ENCODE measurements at places on chromosomes 7 and 10.
A peak's percentile ranks its signal among the peaks of the same experiment; 100 is the strongest.

DNA sequence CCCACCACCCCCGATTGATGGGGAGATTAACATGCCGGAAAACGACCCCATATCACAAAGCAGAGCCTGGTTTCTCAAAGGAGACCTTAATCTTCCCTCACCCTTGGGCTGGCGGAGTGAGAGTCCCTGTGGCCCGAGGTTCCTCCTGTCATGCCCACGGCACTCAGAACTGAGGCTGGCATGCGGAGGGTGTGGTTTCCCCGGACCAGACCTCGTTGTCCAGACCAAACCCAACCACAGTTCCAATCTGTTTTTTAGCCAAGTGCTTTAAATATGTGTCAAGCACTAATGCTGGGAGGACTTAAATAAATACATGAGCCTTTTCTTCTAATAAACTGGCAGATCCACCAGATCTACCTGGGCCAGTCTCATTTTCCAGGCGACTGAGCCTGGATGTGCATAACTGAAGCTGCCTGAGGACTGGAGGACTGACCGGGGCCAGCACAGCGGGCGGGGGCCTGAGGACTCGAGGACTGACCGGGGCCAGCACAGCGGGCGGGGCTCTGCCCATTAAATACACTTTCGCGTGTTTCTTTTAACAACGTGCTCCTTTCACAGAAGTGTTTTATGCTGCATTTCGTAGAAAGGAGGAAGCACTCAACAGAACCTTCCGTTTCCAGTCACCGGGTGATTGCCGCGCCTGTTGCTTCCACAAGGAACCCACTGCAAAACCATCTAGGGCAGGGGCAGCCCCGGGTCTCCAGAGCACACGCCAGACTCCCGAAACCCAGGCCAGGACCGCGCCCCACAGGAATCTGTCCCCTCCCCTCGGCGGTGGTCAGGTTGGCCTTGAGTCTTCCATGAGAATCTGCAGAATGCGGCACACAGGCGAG lies 334.6 kb downstream of the PTPRN2 start:
- DNase-seq = no peak

- DNase-seq = no peak
These were observed 22.3 kb downstream of the CHST15 start for GRCh38 chr10:124071141-124071540.

- DNase-seq = no peak
These were observed 235.4 kb downstream of the HGF start for GRCh38 chr7:81534446-81534845.

- peak; percentile 78 for DNase-seq
These were observed 219.3 kb upstream of the MKLN1 start for GRCh38 chr7:131108212-131108940.

- no peak for DNase-seq
These were observed 421.1 kb upstream of the SORCS1 start for GRCh38 chr10:107585630-107586029.

DNA sequence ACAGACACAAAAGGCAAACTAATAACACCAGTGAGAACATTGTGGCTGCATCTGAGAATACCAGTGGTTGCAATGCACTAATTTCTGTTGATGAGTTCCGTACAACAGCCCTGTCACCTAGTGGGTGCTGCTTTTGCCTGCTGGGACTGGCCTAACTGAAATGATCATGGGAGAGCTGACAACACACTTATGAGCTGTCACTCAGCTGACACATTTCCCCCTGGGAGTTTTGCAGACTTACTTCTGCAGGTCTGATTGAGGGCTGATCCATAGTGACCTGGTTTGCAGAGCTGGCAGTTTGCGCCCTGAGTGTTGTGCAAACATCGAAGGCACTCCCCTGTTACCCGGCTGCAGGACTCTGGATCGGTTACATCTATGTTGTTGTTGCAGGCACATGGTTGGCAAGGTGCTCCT lies 60.6 kb upstream of the LAMB1 start:
- peak; percentile 28 for DNase-seq

DNA sequence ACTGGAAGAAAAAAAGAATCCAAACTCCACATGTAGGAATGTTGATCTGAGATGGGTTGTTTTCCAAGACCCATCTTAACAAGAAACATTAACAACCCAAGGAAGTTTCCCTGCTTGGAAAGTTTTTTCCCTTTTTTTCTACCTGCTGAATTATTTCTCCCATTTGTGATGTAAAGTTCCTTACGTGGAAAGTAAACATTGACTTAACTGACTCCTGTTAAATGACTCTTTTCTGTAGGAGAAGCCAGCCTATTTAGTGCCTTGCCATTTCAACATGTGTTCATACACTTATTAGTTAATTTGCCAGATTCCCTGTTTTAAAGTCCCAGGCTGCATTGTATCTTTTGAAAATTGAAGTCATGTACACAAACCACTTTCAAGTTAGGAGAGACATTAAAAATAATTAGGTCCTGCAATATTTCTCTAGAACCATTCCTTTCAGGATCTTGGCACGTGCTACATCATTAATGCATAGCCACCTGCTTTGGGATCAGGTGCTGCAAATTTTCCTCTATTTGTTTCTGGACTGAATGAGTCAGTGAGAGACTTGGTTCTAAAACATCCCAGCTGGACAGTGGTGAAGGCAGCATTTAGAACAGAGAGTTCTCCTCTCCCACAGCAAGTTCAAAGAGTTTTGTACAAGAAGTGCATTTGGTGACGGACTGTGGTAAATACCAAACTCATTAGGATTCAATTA lies 698.5 kb downstream of the SUGCT start:
- no peak for DNase-seq

DNA sequence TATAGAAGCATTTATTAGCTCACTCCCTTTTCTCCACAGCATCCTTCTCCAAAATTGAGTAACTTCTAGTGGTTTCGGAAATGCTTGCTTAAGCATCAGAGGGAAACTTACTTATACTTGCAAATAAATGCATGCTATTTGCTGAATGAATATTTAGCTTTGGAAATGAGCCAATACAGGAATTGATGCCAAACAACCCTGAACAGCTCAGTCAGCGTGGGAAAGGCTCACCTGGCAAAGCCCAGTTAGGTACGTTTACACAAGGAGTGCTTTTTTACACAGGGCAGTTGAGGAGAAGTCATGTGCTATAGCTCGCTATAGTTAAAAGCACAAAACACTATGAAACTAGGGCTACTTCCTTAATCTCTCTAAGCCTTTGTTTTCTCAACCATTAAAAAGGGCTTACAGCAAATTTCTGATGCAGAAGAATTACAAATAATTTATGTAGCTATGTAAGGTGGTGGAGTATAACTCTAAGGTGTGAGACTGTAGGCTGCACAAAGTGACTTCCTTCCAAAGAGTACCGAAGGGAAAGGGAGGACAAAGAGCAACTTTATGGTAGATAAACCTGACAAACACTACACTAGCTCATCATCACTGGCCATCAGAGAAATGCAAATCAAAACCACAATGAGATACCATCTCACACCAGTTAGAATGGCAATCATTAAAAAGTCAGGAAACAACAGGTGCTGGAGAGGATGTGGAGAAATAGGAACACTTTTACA lies 498.2 kb downstream of the PHTF2 start:
- no peak for DNase-seq

DNA sequence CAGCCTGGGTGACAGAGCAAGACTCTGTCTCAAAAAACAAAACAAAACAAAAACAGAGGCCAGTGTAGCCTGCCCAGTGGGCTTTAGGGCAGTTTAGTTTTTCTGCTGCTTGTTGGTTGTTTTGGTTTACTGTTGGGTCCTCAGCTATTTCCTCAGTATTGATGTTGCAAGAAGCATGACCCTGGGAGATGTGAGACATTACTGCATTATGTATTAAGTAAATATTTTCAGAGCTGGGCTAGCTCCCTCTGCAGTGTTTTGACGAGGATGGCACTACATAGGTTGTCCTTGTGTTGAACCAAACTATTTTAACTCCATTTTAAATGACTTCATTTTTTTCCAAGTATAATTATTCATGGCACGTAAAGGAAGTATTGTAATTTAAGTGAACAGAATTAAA lies 4.8 kb downstream of the AKAP9 start:
- DNase-seq = no peak

DNA sequence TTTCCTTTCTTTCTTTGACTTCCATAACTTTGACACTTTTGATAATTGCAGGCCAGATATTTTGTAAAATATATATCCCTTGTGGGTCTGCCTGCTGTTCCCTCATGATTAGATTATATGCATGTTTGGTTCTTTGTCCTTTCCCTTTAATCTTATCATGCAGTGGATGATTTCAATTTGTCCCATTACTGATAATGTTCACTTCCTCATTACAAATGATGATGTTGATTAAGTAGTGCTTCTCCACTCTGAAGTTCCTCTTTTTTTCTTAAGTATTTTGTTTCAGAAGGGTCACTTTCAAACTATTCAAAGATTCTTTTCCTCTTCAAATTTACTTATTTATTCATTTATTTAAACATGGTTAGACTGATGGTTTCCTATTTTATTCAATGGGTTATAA lies 898.1 kb downstream of the XPNPEP1 start:
- DNase-seq = no peak

GRCh38 chr7:13259930-13260329 lies 572.5 kb downstream of the ARL4A start:
- no peak for DNase-seq

DNA sequence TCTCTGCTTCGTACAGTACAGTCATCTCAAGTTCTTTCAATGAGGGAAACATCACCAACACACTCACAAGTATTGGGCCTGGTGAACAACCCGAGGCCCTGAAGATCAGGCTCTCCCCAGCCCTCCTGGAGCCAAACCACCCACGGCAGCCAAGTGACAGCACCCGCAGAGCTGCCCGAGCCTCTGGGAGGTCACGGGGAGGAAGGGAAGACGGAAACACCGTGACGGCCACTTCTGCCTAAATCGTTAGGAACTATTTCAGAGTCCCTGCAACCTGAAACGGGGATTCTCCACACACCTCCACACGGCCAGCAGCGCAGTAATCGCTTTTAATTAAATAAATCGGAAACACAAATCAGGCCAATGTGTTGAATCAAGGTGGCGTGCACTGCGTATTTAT lies 222.6 kb downstream of the MAD1L1 start:
- no peak for DNase-seq

GRCh38 chr10:58175990-58176900 lies 91.4 kb downstream of the IPMK start:
- DNase-seq = no peak

GRCh38 chr10:47115322-47115721 lies 184.7 kb upstream of the GDF10 start:
- DNase-seq = no peak

DNA sequence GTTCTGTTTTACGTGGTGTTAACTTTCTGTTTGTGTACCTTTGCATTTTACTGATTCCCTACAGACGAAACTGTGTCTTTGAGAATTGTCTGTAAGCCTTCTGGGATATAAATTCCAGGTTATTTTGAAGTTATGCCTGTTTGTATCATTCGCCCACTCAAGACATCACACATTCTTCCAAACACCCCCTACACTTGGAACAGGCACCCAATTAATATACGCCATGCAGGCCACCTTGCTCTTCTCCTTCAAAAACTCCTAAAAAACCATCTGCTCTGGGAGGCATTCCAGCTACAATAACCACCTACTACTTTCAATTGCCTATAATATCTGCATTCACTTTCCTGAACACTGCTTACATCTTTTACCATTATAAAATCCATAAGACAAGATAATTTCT lies 453.3 kb downstream of the DGKB start:
- DNase-seq = no peak

GRCh38 chr7:3229904-3230470 lies 71.1 kb upstream of the SDK1 start:
- no peak for DNase-seq

GRCh38 chr10:88916986-88917385 lies 35.6 kb downstream of the ACTA2 start:
- no peak for DNase-seq
